ENCODE measurements at places on chromosomes 3 and 15.
A peak's percentile ranks its signal among the peaks of the same experiment; 100 is the strongest.

- no peak for DNase-seq
Observed at GRCh38 chr3:158769952-158770740, 31.7 kb upstream of the MFSD1 start.

DNA sequence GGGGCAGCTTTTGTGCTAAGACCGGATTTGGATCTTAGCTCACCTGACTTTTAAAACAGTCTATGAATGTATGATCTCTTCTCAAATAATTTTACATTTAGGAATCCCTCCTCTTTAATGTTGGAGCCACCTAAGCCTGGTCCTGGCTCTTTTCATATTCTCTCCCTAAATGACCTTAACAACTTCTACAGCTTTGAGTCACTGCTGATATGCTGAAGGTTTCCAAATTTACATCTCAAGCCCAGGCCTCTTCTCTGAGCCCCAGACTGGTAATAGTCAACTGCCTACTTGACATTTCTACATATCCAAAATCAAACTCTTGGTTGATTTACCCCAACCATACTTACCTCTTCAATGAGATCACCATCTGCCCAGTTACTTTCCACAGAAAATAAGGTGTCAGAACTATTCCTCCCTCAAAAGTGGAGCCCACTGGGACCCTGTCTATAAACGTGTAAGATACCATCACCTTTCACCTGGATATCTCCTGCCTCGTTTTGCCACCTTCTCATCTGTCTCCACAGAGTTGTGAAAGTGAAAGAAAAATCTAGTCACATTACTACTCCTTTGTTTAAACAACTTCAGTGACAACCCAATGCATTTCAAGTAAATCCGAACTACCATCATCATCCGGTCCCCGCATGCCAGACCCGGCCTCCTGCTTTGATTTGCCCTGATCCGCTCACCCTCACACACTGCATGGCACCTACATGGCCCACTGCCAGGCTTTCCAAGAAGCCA is 48.8 kb downstream of the UBP1 start:
- no peak for DNase-seq

DNA sequence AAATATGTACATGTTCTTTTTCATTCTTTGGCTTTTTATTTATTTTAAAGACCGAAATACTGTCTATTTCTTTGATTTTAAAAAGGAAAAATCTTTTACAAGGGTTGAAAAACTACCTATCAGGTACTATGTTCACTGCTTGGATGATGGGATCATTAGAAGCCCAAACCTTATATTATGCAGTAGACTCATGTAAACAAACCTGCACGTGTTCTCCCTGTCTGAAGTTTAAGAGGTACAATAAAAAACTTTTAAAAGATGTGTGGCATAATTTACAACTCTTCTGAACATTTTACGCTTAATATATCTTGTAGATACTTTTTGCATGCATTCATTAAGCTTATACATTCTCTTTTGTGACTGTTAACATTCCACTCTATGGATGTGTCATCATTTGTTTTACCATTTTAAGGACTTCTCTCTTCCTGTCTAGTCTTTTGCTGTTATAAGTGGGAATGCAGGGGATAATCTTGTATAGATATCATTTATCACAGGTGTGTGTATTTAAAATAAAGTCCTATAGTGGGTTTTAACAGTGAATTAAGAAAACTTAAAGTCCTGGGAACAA is 6.2 kb downstream of the MGA start:
- no peak for DNase-seq

- DNase-seq: no peak
Observed at GRCh38 chr3:100609305-100609704, at the start of gene ADGRG7. Gene ADGRG7, plus strand, starts transcription at chr3:100609601. Its CDS starts 256 bp downstream, at chr3:100609857.

DNA sequence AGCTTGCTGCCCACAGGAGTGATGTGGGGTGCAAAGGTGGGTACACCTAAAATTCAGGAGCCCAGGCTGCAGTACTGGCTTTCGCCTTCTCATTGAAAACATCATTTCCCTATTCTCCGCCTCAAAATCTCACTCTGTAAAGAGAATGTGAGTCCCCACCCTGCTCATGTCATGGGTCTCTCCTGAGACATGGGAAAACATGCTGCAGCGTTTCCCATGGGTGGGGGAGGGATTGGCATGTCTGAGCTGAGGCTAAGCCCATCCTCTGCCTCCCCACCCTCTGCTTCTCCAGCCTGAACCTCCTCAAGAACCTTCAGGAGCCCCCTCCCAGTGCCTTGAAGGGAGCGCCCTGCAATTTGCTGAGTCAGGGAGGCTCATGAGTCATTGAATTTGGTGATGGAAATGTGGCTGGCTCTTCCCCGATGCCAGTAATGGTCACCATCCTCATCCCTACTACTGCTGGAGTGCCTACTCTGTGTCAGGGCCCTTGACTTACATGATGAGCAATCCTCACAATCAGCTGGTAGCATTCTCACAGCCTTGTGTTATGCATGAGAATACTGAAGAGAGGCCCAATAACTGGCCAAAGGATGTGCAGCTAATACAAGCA is 28.8 kb downstream of the WNT5A start:
- no peak for DNase-seq

DNA sequence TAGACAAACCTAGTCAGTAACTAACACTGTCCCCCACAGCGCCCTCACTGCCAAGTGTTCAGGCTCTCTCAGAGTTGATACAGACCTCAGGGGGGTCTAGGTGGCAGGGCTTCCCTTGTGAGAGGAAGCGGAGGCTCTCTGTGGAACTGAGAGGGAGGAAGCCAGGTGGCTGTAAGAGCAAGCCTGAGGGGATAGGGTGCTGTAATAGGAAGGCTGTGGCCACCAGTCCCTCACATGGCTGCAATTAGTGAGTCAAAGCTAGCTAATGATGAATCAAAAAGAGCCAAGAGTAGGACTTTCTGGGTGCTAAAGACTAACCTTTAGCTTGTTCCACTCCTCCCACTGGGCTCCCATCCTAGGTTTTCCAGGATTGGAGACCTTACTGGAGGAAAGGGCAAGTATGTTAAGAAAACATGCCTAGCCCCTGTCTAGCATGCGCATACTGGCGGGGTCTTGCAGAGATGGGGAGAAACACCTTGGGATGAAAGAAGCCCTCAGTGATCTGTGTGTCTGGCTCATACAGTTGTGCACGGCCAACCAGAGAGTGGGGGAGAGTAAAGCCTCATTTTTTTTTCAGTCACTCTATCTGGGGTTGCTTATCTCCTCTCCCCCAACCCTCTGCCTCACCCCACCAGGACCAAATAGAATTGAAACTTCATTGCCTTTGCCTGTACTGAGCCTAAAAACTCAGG is 13.3 kb upstream of the SOX2 start:
- no peak for DNase-seq

GRCh38 chr3:17175187-17175807 is 290.5 kb downstream of the PLCL2 start:
- DNase-seq: no peak

- peak; percentile 68 for DNase-seq
Observed at GRCh38 chr15:59138243-59138642, 33.3 kb downstream of the CCNB2 start.

GRCh38 chr3:69329892-69330291 is 56.0 kb downstream of the FRMD4B start:
- DNase-seq: no peak

GRCh38 chr15:56820333-56820732 is 87.0 kb upstream of the ZNF280D start:
- no peak for DNase-seq

- peak; percentile 35 for DNase-seq
Observed at GRCh38 chr3:149971403-149972075, 844 bp upstream of the PFN2 start.

DNA sequence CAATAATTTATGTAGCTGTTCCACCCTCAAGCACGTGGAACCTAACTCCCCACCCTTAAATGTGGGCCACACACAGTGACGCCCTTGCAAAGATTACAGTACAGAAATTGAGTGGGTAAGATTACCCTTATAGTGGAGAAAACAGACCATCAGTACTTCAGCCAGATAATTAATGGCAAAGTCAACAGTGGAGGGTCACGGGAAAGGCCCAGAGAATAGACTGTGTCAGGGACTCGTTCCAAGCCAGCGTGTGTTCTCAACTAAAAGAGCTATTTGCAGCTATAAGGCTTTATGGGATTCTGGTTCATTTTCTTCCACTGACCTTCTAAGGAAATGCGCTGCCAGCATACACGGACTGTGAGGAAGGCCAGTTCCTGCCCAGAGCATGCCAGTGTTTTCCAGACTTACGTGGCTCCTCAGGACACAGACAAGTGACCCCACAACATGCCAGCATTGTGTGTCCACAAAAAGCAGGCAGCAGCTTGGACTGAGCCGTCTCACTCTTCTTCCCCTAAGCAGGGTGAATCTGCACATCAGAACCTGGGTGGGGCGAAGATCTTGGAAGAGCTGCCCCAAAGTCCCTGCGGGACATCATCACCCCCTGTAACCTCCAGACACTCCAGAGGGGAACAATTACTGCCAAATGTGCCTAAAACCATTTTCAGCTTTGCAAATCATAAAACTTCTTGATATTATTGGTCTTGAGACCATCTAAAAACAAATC is 428.5 kb downstream of the OCA2 start:
- DNase-seq: no peak

DNA sequence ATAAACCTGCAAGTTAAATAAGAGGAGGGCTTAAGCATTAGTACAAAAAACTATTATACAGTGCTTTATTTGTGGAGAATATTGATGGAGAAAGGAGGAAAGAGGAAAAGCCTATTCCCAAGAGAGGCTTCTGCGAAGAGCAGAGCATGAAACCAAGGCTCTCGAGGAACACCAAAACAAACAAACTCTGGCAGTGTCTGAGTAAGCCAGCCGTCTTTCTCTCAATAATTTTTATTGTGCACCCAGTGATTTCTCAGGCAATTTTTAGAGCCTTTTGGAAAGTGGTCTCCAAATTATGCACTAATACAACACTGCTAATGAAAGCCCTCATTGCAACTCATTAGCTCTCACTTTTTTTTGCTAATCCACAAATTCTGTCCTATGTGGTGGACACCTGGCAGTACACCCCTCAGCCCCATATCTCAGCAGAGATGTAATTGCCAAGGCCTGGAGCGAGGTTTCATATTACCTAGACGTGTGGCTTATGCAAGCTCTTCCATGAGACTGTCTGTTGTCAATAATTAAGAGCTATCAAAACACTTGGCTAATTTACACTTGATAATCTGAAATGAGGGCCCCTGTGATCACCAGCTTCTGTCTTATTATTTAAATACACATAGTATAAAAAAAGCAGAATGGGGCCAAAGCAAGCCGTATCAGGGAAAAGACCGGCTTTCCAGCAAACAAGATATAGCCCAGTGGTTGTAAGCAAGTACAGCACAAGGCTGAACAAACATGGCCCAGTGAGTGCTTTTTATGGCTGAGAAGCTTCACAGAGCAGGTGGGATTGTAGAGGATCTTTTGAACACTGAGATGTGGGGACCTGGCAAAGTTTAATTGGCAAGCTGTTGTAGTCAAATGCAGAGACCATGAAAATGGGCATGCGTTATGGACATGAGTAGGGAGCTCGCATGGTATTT is 216.9 kb downstream of the ROBO2 start:
- DNase-seq: no peak

- DNase-seq: no peak
Observed at GRCh38 chr3:79515072-79515471, 252.7 kb downstream of the ROBO1 start.

GRCh38 chr3:20307383-20307782 is 121.4 kb upstream of the SGO1 start:
- DNase-seq: no peak

DNA sequence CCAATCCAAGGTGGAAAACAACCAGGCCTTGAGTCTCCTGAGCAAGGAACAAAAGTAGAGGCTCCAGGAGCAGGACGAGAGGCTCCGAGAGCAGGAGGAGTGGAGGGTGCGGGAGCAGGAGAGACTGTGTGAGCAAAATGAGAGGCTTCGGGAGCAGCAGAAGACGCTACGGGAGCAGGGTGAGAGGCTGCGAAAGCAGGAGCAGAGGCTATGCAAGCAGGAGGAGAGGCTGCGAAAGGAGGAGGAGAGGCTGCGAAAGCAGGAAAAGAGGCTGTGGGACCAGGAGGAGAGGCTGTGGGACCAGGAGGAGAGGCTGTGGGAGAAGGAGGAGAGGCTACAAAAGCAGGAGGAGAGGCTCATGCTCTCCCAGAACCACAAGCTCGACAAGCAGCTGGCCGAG is 60.3 kb upstream of the UBE2Q2 start:
- no peak for DNase-seq

GRCh38 chr3:42590989-42591756 is 513 bp downstream of the SS18L2 start:
- DNase-seq: no peak

GRCh38 chr3:186354100-186354499 is 7.9 kb downstream of the DGKG start:
- no peak for DNase-seq

DNA sequence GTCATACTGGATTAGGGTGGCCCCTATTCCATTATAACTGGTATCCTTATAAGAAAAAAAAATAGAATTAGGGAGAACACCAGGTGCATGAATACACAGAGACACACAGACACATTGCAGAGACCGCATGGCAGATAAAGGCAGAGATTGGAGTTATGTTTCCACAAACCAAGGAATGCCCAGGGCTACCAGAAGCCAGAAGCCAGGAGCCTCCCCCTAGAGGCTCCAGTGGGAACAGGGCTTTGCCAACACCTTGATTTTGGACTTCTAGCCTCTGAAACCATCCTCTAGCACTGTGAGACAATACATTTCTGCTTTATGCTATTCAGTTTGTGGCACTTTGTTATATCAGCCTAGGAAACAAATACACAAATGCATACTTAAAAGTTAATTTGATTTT is 10.4 kb downstream of the GOLM2 start:
- DNase-seq: no peak

DNA sequence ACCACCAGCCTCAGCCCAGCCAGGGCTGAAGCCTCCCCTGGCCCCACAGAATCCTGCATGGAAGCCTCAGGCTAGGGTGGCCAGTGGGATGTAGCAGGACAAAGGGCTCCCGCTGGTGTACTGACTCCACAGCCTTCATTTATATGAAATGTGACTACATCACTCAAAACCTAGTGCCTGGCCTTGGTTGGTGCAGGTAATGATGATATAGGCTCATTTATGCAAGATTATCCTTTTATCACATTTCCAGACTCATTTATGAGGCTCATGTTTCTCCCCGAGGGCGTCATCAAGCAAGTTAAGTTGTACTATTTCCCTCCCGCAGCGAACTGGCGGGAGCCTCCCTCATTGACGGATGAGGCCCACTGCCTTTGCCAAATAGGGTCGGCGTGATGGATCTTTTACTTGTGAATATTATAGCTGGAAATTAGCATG is 179.1 kb upstream of the SMAD3 start:
- DNase-seq: no peak

GRCh38 chr3:56415652-56416051 is 52.6 kb downstream of the ERC2 start:
- DNase-seq: no peak

DNA sequence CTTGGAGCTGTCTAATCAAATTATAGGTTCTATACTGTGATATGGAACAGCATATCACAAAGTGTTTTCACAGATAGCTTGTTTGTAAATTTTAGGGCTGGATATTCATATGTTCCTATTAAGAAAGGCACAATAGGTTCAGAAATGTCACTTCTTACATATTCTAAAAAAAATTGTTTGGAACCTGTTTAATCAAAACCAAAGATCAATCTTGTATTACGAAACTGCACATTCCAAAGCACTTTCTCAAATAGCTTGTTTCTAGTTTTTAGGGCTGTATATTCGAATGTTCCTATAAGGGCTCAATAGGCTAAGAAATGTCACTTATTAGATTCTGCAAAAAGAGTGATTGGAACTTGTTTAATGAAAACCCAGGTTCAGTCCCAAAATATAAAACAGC is 67.4 kb upstream of the OSBPL11 start:
- DNase-seq: no peak

GRCh38 chr15:89747708-89748682 is 3.1 kb downstream of the MESP1 start:
- DNase-seq: no peak

GRCh38 chr15:93005133-93005532 is 83.9 kb downstream of the RGMA start:
- no peak for DNase-seq
